ENCODE measurements at places on chromosomes 5 and 9.

- no peak for DNase-seq
These were observed 183.6 kb downstream of the NSG2 start for GRCh38 chr5:174229068-174229467.

- DNase-seq = no peak
These were observed 211.5 kb downstream of the PAPPA start for GRCh38 chr9:116365056-116365471.

DNA sequence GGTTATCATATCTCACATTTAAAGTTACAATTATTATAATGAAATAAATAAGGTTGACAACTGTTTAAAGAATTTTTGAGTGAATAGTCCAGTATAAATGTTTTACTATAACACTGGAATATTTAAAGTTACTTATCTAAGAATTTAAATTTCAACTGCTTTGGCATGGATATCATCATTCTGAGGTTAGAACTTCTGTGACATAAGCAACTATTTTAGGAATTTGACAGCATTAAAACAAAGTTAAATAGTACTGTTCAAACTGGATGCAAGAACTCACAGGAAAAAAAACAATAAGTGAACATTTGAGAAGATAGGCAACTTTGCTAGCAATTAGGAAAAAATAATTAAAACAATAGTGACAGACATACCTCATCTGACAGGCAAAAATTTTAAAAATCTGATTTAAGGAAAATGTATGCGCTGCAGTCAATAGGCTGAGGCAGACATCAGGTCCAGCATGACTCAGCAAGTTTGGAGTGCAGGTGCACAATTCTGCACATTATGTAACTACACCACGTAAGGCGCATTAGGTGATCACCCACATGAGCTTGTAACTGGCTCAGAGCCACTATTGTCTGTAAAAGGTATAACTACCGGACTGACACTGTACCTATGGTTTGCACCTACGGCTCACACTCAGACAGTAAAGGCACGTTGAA is 180.6 kb downstream of the PDE4D start:
- DNase-seq = no peak

- no peak for DNase-seq
These were observed 167.7 kb upstream of the MPDZ start for GRCh38 chr9:13446938-13447842.

GRCh38 chr5:6078881-6079280 is 299.5 kb downstream of the MED10 start:
- no peak for DNase-seq

DNA sequence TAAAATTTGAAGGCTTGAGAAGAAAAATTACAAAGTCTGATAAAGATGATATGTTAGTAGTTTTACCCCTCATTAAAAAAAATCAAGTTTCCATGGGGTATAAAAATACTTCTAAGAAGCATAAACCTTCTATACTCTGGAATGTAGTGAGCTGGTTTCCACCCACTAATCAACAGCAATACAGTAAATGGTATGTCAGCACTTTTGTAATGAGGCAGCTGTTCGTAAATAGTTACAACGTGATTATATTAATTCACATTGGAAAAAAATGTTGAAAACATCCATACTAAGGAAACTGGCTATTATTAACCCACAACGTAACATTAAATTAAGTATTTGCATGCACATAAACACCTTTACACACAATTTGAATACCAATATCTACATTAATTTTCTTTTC is 283.1 kb upstream of the FAM174A start:
- no peak for DNase-seq

- DNase-seq = no peak
These were observed 8.7 kb downstream of the STKLD1 start for GRCh38 chr9:133384736-133385321.

DNA sequence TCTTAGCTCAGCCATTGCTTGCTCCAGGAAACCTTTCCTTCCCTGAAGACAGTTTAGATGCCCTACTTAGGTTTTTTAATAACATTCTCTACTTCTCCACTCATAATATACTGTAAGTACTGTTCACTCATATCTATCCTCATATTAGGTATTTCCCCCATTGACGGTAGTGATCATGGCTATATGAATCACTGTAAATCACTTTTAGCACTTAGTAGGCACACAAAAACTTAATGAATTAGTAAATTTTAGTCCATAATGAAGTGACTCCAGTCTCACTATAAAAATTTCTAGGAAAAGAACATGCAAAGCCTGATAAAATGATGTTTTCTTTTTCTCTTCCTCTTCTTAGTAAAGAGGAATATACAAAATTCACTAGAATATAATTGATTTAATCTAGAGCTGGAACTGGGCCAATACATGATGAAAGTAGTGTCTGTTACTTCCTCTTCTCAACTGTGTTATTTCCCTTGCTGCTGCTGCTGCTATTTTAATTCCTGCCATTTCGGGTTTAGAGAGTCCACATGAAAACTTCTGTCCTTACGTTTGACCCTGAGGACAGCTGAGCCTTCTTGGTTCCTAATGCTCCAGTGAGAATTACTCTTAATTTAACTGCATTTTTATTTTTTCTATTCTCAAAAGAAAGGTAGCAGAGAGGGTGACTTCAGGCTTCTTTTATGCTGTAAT is 73.5 kb downstream of the LNPEP start:
- no peak for DNase-seq

DNA sequence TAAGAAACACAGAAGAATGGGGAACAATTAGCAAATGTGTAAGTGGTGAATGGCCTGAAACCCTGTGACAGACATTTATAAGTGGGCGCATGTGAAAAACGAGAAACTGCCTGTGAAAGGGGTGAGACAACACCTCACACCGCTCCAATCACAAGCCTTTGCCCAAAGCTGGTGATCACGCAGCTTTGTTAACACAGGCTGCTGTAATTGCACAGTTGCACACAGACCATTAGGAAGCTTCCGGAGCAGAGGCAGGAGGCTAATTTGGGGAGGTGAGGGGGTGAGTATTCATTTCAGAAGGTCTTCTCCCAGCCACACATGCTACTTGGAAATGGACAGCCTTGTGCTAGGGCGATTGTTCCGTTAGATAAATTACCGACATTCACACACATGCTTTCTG is 294.0 kb downstream of the MED10 start:
- no peak for DNase-seq

GRCh38 chr5:170330568-170331054 is 33.0 kb upstream of the LCP2 start:
- DNase-seq = peak; percentile 41

DNA sequence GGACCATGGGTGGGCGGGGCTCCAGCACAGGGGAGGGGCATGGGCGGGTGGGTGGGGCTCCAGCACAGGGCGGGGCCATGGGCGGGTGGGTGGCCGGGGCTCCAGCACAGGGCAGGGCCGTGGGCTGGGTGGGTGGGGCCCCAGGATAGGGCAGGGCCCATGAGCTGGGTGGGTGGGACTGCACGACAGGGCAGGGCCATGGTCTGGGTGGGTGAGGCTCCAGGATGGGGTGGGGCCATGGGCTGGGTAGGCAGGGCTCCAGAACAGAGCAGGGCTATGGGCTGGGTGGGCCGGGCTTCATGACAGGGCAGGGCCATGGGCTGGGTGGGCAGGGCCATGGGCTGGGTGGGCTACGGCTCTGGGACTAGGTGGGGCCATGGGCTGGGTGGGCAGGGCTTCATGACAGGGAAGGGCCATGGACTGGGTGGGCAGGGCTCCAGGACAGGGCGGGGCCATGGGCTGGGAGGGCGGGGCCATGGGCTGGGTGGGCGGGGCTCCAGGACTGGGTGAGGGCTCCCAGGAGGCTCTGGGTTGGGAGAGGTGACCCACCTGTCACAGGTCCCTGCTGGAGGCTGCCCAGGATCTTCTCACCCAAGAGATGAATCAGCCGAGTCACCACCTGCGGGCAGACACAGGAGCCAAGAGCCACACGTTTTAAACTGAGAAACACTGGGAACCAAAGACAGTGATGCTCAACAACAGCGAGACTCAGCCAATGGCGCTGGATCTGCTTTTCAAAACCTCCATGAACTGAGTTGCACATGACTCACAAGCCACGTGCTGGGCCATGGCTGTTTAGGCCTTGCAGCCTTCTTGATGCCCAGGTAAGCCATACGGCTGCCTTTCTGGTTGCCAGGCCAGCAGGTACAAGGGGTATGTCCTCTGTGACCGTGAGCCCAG is 33.6 kb upstream of the NSMF start:
- peak; percentile 34 for DNase-seq

DNA sequence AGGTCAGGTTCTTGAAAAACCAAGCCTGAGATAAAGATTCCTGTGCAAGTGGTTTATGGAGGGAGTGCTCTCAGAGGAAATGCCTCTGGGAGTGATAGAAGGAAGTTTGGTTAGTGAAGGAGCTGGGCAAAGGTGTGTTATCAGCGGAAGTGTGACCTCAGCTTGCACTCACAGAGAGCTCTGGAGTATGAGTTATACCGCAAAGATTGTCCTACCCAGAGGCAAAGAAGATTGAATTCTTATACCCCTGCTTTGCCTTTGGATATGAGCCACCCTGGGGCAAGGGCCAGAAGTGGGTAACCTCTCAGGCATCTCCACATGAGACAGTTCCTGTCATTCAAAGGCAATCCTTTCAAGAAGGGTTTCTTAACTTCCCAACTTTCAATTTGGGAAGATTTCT is 145.6 kb downstream of the MUSK start:
- no peak for DNase-seq

DNA sequence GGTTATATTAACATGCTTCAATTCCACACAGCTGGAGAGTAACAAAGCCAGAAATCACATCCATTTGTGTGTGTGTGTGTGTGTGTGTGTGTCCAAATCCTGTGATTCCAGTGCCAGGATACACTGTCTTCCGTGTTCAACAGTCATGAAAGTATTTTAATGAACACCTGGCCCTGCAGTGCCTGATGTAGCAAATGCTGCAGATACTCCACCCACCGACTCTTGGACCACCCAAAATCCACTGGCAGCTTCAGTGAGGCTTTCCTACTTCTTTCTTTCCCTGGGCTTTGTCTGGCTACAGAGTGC is 13.1 kb upstream of the INSYN2B start:
- no peak for DNase-seq

DNA sequence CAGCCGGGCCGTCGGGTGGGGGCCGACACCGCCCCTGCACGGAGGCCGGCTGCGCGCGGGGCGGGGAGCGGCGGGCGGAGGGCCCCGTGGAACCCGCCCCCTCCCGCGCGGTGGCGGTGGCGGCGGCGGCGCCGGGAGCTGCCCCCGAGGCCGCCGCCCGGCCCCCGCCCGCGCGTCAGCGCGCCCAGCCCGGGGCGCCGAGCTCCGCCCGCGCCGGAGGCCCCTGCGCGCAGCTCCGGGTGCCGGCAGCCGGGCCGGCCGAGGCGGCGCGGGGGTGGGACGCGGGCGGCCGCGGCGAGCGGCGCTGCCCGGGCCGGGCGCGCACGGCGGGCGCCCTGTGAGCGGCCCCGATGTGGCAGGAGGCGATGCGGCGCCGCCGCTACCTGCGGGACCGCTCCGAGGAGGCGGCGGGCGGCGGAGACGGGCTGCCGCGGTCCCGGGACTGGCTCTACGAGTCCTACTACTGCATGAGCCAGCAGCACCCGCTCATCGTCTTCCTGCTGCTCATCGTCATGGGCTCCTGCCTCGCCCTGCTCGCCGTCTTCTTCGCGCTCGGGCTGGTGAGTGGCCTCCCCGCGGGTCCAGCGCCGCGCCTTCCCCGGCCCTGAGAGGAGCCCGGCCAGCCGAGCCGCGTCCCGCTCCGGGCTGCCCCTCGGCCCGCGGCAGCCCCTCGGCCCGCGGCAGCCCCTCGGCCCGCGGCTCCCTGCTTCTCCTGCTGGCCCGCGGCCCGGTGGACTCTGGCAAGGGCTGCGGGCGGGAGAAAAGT is at the start of gene ADCY2:
ADCY2 (plus strand) TSS at position 192 of the 766 bp plus-strand sequence; CDS start at position 351, 159 bp downstream.
- peak; percentile 18 for DNase-seq

DNA sequence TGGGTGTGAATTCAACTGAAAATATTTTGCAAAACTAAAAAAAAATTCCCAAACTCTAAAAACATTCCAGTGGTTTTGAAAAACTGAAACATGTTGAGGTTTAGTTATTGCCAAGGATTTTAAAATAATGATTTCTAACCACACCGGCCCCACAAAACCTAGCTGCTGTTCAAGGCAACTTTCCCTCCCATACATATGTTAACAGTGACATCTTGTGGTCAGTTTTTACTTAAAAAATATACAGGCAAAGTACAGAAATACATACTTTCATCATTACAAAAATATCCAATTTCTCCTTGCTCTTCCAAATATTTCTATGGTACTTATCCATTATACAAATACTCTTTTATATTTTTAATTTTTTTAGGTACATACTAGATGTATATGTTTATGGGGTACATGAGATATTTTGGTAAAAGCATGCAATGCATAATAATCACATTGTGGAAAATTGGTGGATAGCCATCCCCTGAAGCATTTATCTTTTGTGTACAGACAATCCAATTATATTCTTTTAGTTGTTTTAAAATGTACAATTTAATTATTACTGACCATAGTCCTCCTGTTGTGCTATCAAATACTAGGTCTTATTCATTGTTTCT is 34.4 kb upstream of the MRPS30 start:
- no peak for DNase-seq

DNA sequence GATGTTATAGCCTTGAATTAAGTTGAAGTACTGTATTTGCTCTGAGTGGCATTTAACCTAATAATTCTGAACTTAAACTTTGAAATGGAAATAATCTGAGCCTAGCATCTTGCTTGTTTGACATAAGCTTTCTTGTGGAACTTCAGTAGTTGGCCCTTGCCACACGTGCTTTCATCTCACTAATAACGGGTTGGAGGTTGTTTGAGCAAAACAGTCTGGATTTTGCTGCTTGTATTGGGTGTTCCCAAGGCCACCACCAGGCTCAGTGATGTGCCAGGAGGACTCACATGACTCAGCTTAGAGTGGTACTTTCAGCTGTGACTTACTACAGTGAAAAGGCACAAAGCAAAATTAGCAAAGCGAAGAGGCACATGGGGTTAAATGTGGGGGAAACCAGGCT is 35.7 kb downstream of the SECISBP2 start:
- DNase-seq = no peak

DNA sequence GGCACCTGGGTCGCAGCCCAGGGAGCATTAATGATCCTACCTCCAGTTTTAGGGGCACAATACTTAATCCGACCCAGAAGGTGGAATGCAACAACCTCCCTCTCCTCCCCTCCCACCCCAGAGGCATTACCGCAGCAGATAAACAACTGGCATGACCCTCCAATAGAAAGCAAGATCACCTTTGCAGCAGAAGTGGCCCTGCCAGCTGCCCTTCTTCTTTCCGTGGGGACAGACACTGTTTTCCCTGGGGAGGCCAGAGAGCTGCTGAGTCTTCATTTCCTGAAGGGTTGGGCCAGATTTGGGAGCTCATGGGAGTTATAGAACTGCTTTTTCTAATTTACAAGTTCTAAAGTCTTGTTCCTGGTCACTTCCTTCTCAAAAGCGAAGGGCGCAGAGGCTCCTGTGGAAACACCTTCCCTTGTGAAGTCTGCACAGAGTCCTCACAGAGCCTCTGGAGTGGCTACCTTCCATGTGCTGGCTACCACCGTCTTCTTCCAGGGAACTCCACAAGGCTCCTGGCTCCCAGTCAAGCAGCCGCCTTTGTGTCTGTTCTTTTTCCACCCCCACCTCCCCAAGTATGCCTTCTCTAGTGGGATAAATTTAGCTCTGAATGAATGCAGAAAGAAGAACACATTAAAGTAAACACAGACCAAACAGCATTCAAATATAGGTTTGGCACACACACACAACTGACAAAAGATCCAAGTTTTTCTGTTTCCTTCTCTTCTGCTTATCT is 8.0 kb upstream of the PALM2AKAP2 start:
- DNase-seq = no peak

All from stimulated activated CD4-positive, alpha-beta T cell treated with anti-CD3 and anti-CD28 coated beads, Interleukin-15, amount 100 ng/mL, for 24 hours (primary cell).